Activated naive CD4-positive, alpha-beta T cell (primary cell): ENCODE measurements at places on chromosomes 2 and 18.

DNA sequence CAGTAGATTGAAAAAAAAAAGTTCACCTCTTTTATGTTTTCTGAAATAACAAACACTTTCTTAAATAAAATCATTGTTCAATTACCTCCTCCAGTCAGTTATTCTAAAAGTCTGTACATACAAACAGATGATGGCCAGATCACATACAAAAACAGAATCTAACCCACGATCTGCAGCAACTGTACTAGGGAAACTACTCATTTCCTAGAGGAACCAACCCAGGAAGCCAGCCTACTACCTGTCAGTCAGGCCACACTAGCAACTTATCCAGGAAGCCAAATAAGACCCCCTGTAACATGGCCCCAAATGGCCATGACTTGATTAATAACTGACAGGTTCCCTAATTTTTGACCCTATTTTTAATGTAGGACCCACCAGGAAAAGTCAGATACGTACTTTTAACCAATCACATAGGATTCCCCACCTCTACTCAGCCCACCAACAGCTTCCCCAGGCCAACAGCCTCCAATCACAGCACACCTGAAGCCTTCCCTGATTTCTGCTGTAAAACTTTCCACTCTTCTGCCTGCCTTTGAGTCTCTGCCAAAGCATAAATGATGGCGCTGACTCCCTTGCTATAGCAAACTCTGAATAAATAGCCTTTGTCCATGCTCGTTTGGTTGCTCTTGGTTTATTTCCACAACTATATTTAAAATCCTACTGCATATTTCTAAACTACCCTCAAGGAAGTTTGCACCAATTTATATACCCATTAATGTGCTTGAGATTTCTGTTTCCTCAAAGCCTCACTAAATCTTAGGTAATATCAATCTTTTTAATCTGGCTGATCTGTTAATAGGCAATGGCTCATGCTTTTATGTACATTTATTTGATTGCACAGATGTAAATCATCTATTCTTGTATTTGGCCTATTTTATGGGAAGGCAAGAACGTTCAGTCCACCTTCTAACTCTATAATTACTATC is 486.4 kb downstream of the FBXO15 start:
- DNase-seq: no peak

- DNase-seq: no peak
These were observed 195.0 kb downstream of the LOXHD1 start for GRCh38 chr18:46461993-46462392.

GRCh38 chr2:159126432-159127022 is 158.1 kb downstream of the TANC1 start:
- no peak for DNase-seq

GRCh38 chr2:47389692-47390091 is 13.3 kb upstream of the MSH2 start:
- no peak for DNase-seq

- DNase-seq: no peak
These were observed 78.2 kb downstream of the TCF4 start for GRCh38 chr18:55509631-55510324.

- no peak for DNase-seq
These were observed 2.4 kb downstream of the SMAD7 start for GRCh38 chr18:48948112-48949049.

GRCh38 chr2:232492963-232493700 is 5.5 kb upstream of the ECEL1 start:
- no peak for DNase-seq

DNA sequence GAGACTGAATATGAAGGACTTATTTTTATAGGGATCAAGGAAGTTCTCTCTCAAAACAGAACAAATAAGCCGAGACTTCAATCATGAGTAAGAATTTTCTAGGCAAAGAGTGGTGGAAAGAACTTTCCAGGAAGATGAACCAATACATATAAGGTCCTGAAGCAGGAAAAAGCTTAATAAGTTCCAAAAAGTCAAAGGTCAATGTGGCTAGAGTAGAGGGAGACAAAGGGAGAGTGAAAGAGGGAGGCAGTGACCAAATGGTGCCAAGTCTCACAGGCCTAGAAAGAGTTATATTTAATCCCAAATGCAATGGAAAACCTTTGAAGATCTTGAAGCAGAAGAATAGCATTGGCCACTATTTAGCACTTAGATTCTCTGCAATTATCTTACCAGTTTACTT is 56.0 kb downstream of the PDE11A start:
- no peak for DNase-seq

DNA sequence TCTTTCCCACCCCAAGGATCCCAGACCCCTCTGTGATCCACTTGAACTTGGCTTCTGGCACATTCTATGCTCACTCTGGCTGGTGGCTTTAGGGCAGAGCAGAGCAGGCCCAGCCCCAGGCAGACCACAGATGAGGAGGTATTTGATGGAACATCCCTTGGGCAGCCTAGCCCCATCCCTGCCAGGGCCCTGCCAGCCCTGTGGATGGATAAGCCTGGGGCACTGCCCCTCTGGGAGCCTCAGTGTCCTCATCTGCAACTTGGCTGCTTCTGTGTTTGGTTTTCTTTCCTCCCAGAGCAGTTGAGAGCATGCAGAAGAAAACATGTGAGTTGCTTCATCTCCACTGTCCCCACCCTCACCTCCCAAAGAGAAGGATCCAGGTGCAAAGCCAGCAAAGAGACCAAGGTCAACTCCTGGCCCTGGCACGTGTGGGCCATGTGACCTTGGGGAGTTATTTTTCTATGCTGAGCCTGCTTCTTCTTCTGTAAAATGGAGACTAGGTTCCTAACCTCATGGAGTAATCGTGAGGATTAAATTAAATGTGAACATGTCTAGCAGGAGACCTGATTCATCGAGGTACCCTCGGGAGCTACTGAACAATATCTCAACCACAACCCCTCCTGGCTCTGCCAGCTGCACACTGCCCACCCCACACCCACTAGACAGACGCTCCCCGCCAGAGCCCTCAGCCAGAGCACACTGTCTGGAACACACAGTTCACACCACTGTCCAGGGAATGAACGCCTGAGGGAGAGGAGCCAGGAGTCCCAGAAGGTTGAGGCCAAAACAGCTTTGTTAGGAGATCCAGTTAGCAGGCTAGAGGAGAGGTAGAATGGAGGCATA is 14.6 kb upstream of the TNS1 start:
- no peak for DNase-seq
